ENCODE measurements at places on chromosomes 5 and 9.

DNA sequence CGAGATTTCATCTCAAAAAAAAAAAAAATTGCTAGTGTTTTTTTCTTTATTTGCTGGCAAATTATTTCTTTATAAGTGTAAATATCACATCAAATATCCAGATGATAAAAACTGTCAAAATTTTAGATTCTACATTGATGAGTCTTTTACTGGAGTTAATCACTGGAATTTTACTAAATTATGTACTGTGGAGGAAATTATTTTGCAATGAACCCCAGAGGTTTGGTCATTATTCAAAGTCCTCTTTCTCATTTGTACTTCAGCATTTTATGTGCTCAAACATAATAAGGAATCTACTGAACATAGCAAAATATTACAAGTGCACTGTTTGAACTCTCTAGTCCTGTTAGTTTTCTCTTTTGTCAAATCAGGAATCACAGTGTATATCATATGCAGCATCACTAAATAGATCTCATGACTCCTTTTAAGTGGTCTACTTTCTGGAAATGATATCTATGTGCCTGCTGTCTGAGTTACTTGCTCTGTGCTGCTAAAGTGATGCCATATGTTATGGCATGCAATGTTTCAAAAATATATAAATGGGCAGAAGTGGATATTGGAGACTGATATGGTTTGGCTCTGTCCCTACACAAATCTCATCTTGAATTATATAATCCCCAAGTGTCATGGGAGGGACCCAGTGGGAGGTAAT lies 18.0 kb downstream of the OTULINL start:
- no peak for DNase-seq

- DNase-seq: no peak
These were observed 58.0 kb downstream of the DAP start for GRCh38 chr5:10702911-10703491.

DNA sequence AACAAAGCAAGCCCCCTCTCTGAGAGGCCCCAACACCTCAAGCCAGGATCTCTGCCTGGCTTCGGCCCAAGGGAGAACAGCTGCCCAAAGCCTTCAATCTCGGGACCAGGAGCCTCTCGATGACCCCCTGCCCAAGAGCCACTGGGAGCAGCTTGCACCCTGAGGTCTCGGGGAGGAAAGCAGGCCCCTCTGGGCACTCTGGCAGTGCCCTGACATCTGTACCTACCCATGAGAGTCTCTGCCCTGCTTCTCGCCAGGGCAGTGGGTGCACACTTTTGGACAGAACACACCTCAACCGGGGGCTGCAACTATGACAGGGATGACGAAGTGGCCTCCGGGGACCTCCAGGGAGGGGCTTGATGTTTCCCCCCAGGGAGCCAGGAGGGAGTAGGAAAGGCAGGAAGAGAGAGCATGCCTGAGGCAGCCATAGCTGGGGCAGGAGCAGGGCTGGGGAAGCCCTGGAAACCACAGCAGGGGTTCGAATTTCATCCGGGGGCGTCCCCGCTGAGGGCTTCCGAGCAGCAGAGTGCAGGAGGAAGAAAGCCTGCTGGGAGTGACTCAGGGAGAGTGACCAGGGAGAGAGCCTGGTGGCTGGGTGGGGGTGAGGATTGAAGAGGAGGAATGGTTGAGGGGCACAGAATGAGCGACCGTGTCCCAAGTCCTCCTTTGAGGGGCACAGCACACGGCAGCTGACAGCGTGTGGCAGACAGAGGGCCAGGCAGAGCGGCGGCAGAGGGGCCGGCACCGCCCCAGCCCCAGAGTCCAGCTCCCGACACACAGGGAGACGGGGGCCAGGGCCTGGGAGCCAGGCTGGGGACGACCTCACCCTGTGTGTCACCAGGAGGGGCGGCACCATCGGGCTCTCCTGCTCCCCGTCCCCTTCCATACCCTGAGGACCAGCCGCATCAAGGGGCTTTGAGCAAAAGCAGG lies 1.8 kb downstream of the LPCAT1 start:
- DNase-seq: peak; percentile 22

DNA sequence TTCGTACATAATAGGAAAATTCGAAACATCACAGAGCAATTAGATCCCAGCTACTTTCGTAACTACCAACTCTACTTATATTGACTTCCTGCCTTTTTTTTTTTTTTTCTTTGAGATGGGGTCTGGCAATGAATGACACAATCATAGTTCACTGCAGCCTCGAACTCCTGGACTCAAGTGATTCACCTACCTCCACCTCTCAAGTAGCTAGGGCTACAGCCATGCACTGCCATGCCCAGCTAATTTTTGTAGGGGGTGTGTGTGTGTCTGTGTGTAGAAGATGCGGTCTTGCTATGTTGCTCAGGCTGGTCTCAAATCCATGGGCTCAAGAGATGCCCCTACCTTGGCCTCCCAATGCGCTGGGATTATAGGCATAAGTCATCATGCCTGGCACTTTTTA lies 5.8 kb upstream of the PAIP2 start:
- no peak for DNase-seq

GRCh38 chr9:123798195-123798594 lies 131.7 kb downstream of the DENND1A start:
- no peak for DNase-seq

DNA sequence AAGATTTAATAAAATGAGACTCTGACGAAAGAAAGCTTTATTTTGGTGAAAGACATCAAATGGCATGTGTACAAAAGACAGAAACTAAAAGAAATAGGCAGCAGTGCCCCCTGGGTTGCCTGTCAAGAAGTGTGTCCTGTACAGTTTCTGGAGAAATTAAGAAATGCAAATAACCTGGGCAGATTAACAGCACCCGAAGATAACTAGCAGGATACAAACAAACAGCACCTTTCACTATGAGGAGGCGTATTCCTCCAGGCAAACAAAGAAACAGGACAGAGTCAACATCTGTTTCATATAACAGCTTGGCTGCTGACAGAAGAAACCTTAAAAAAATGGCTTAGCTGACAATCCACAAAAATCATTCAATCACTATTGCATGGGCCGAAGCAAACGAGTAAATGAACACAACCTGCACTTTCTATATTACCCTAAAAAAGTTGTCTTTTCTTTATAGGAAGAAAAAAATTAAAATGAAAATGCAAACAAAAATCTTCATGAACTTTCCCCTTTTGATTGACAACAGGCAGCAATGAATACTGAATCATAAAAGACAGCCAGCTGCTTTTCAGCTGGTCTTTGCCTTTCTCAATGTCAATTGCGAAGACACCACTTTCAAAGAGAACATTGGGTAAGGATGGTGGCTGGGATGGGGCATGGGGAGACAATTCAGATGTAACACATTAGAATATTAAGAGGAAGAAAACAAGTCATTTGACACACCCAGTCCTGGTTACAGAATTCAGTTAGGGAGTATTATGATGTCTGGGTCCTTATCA lies 162.1 kb downstream of the ARL15 start:
- DNase-seq: no peak

- no peak for DNase-seq
These were observed 52.1 kb downstream of the CYSTM1 start for GRCh38 chr5:140227046-140227445.

DNA sequence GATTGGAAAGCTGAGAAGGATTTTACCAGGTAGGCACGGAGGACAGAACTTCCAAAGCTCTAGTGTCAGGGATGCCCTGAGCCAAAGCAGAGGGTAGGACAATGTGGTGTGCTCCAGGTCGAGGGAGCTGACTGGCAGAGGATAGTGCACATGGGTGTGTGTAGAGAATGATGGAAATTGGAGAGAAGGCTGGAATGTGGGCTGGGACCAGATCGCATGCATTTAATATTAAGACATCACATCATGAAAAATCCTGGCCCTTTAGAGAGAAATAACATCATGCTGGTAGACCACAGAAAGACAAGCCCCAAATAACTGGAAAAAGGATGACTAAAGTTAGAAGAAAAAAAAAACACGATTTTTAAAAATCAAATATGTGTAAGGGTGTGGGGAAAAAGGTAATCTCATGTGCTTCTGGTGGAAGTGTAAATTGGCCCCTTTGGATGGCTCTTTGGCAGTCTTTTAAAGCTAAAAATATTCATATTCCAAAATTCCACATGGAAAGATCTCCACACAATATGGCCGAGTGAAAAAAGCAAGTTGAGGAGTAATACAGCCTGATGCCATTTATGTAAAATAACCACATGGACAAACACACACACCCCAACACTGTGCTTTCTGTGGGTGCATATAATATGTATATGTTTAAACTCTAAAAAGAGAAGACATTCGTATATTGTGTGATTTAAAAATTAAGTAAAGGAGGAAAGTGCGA lies 67.0 kb upstream of the TGFBR1 start:
- DNase-seq: no peak

DNA sequence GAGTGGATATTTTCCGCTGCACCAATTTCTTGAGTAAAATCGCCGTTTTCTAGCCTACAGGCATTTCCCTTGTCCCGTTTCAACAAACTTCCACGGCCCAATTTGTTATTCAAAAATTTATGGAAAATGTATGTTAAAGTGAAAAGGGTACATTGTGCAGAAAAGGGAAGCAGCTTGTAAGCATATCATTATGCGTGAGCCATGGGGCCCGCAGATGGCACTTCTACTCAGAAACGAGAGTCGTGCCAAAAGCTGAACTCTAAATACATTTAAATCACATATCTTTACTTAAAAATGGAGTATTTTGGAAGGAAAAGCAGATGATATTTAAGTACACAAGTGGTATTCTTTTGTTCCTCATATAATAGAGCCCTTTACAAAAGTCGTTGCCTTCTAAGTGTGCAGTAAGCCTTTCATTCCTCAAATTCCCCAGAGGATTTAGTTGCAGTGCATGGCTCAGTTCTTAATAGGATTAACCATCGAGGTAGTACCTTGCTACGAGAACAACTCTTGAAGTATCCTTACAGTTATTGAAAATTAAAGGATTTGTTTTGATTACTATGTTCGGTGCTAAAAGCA lies 1227.2 kb upstream of the WWC1 start:
- no peak for DNase-seq

GRCh38 chr9:128459011-128459410 lies 3.2 kb downstream of the ODF2 start:
- no peak for DNase-seq

DNA sequence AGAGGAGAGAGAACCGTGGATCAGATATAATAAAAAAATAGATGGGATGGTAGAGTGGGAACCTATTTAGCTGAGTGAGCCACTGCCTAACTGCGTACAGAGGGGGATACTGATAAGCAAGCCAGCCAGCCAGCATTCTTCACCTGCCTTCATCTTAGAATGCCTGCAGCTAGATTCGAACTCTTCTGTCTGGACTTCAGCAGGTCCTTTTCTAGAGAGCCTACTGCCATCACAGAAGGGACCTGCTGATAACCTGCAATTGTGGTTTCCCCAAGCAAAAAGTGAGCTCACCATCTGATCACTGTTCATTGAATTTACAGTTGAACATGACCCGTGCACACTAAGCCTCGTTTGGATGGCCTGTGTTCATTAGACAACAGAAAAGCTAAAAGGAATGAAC lies 109.4 kb downstream of the CDC42SE2 start:
- DNase-seq: no peak

GRCh38 chr5:39475881-39476842 lies 51.4 kb upstream of the DAB2 start:
- DNase-seq: no peak

DNA sequence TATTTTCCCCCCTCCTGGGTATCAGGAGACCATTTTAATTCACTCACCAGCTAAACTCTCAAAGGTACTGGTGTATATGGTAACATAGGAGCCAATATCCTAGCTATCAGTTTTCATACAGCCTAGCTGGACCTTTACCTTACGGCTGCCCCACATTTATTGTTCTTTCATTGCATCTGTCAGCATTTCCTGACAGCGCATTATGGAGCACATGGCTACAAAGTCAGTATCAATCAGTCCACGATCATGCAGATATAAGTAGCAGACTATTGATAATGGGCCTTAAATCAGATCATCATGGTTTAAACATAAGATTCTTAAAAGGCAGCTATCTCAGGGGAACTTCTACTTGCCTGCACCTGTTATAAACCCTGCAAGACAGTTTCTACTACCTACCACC lies 304.7 kb downstream of the KIAA0825 start:
- no peak for DNase-seq

GRCh38 chr9:16899606-16900005 lies 29.1 kb upstream of the BNC2 start:
- no peak for DNase-seq

- DNase-seq: no peak
These were observed 169.2 kb upstream of the MVB12B start for GRCh38 chr9:126157423-126157822.

DNA sequence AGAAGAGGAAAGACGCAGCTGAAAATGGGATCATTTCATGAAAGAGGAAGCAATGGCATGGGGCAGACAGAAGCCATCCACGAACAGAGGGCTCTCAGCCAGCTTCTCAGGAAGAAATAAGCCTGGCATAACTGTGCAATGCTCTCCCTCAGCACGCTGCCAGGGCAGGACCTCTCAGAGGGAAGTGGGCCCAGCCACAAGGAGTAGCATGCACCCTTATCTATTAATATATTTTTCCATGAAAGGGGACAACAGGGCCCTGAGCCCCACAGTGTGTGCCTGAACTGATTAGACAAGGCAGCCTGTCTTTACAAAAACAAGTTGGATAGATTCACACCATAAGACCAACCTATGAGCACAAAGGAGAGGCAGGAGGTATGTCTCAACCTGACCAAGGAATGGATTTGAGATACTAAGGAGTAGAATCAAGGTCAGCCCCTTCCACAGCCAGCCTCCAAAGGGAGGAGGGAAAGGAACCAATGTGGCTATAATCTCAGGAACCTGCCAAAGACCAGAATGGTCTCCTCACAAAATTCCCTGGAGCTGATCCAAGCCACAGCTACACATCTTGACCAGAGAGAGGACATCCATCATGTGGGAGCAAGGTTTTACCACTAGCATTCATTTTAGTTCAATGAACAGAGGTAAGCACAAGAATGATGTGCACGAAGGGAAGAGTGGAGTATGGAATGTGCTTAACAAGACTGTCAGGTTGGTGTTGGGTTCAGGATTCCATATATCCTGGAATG lies 154.8 kb downstream of the SIL1 start:
- DNase-seq: no peak

GRCh38 chr9:98900725-98901124 lies 43.0 kb upstream of the COL15A1 start:
- DNase-seq: no peak

- no peak for DNase-seq
These were observed 251.5 kb downstream of the COX7C start for GRCh38 chr5:86869268-86869667.

- no peak for DNase-seq
These were observed 36.7 kb downstream of the HRH2 start for GRCh38 chr5:175694371-175695160.

- no peak for DNase-seq
These were observed 368 bp downstream of the SH3TC2 start for GRCh38 chr5:149062371-149063016.

- no peak for DNase-seq
These were observed 14.2 kb upstream of the AP3B1 start for GRCh38 chr5:78308703-78309102.

GRCh38 chr5:912280-913091 lies 19.8 kb downstream of the TRIP13 start:
- peak; percentile 83 for DNase-seq

- no peak for DNase-seq
These were observed 89.7 kb downstream of the PDE6A start for GRCh38 chr5:149854866-149855265.
